Cortex of kidney (tissue), 1 donor: ENCODE measurements at places on chromosomes 2 and 18.

DNA sequence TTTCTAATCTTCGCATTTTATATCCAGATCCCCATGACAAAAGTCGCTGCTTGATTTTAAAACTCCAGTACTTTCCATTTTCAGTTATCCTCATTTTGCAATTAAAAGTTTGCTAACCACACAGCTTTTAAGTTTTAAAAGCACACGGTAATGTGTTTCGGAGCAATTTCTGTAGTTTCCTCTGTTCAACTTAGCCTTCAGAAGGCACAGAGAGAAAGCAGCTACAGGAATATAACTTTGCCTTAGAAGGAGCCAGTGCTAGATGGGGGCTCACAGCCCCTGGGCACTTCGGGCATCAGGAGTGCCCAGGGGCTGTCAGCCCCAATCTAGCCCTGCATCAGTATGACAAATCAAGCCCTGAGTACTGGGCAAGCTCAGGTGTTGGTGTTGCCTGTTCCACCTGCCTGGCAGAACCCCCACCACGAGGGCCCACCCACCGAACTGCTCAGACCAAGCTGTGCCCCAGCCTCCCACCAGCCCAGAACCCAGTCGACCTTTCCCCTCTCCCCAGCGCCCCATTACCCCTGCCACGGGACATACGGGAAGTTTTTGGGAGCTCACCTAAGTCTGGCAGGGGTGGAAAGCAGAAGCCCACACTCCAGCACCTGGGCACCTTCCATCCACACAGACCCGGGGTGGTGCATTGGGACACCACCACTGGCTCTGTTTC is 47.3 kb downstream of the TRABD2A start:
- DNase-seq, result no peak

DNA sequence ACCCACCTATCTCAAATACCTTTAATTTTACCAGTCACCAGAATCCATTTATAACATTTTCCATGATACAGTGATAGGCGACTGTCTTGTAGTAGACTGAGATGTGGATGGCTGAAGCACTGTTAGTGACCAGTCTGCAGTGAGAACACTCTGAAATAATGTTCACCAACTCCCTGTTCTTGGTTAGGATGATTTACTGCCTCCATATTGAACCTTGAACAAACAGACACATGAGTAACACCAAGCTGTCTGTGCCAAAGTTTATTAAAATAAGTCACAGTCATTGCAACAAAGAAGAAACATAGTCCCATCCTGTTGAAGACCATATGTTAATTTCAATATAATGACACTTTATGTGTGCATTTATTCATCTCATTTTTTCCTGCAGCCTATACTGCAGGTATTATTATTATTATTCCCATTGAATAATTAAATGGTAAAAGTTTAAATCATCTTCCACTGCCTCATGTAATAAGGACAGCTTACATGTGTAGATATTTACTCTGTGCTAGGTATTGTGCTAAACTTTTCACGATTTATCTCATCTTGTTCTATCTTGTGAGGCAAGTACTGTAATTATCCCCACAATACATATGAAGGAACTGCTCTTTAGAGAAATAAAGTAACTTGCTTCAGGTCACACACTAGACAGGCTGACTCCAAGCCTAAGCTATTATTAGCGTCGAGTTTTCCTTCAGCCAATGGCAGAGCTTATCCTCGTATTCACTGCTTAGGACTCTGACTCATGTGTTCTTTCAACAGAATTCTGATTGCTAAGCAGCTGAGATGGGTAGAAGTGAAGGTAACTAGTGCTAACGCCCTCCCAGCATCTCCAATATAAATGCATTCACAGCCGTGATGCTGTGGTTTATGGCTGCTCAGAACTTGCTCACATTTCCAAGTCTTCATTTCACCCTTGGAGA is 62.5 kb downstream of the ONECUT2 start:
- no peak for DNase-seq

- no peak for DNase-seq
Measured at GRCh38 chr2:233163486-233164103, 87.9 kb upstream of the ATG16L1 start.

GRCh38 chr2:146624430-146625160 is 1220.2 kb upstream of the ACVR2A start:
- DNase-seq, result no peak

DNA sequence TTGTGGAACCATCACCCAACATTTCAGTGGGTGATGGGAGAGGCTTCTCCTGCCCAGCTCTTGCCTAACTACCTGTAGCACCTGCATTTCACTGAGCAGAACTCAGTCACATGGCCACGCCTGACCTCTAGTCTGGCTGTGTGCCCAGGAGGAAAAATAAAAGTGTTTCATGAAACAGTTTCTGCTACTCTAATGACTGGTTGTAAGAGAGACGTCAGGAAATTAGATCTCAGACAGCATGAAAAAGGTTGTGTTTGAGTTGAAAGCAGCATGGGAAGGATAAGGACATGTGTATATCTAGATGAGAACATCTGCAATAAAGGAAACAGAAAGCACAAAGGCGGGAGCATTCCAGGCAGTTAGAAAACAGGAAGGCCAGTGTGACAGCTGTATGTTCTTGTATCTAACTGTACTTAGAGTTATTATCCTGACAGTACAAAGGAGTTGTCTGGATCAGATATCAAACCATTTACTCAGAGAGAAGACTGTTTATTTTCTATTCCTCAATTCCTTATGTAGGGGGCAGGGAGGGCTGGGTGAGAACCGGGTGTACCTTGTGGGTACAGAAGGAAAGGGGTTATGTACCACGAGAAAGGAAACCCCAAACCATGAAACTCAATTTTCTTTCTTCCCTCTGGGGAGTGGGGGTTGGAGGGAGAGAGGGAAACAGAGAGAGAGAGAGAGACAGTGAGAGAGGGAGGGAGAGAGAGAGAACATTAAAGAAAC is 307.4 kb upstream of the VWC2L start:
- DNase-seq, result no peak

DNA sequence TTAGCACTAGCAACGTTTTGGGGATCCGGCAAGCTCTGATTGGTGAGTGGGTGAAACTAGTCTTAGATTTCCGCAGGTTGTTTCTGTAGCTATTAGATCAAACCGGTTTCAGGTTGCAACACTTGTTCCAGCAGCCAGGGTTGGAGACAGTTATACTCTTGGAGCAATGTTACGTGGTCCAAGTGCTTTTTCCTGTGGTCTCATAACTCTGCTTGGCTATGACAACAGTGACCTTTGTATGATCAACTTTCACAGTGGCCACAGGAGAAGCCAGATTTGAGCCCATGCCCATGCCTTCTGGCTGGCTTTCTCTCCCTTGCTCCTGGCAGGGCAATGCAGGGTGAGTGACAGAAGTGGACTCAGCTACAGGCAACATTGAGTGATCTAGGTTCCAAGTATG is 84.5 kb upstream of the TAF1B start:
- DNase-seq, result no peak

- no peak for DNase-seq
Measured at GRCh38 chr18:805008-805754, 6.9 kb downstream of the YES1 start.

DNA sequence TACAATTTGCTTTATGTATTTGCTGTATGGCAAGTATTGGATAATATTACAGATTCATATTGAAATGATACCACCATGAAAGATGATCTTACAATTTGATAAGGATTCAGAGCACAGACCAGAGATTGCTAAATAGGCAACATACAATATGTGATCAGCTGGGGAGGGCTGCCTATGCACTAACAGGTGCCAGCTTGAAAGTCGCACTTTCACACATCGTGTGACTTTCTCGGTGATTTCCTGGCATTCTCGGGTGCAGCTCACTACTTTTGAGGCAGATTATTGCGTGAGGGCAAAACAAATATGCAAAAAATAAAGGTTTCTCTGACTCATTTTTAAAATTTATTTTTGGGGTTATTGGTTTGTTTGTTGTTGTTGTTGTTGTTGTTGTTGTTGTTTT is 36.0 kb downstream of the RBMS1 start:
- DNase-seq, result no peak

DNA sequence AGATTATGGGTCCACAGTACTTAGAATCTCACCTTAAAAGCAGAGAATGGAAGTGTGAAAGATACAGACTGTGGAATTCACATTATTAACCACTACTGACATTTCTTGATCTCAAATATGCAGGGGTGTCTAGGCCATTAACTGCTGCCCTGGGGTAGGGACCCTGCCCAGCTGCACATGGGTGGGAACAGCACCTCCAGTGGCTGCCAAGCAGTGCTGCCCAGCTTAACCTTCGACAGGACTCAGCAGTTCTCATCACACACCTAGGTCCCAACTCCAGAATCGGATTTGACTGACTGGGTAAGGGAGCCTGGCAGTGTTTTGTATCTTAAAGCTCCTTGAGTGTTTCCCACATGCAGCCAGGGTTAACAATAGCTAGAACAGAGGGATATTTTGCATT is 14.9 kb downstream of the ERFE start:
- no peak for DNase-seq

DNA sequence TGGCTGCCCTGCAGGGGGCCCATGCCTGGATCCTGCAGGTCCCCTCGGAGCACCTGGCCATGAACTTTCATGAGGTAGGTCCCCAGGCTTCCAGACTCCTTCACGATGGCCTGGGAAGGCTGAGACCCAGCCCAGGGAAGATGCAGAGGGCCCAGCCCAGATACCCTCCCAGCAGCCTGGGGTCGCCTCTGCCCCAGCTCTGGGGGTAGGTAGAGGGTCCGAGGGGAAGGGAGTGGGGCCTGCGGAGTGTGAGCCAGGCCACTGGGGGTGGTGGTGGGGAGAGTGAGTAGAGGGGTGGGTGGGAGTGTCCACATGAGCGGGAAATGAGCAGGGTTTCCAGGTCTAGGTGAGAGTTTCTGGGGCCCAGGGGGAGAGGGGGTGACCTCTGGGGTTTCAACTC is 1.2 kb upstream of the CHRND start:
- no peak for DNase-seq

GRCh38 chr2:223232285-223232684 is 180.3 kb downstream of the KCNE4 start:
- no peak for DNase-seq

DNA sequence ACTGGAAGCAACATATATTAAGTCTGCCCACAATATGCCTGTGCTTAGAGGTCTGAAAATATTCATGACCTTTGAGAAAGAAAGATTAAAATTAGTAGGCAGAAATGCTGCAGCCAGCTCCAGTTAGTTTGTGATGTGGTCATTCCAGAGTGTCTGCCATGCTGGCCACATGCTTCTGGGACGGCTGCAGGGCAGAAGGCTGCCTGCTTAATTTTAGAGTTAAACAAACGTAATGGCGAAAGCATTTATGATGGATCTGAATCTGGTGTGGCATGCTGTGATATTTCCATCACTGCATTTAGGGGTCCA is 95.4 kb downstream of the FHOD3 start:
- DNase-seq, result no peak

DNA sequence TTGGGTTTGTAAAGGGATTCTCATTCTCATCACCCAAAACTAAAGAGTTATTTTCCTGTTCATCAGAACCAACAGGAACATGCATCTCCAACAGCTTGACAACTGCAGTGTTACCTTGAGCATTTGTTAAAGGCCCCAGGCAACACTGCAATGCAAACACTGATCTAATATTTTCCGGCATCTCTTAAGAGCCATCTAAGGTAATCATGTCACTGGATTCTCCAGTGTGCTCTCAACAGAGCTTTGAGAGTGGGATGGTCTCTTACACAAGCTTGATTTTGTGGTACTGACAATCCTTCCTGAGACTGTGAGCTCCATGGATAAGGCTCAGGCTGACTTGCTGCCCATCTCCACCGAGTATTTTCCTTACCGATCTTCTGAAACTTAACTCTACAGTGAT is 90.5 kb upstream of the ITGB6 start:
- no peak for DNase-seq

DNA sequence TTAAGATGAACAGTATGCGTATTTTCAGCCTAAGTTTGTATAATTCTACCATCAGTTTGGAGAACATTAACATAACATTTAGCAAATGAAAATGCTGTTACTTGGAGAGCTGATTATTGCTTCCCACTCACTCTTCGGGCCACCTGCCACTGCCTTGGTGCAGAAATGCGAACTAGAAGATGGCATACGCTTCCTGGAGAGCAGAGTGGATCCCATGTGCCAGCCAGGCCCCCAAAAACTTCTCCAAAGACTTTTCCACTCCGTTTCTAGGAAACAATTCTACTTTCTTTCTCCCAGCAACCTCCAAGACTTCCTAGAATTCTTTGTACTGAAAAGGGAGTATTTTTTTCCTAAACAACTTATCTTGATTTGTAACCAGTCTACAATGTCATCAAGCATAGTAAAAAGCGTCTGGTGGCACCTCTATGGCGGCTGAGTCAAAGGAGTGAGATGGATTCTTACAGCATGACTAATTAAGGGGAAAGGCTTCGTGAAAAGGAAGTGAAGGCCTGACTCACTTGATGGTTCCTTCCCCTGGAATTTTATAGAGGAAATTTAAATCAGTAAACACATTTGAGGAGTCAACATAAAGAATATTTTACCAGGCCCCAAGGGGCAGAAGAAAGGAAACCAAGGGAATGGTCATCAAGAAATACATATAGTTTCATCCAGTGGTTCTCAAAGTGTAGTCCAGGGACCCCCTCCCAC is 36.6 kb downstream of the FEZ2 start:
- no peak for DNase-seq

DNA sequence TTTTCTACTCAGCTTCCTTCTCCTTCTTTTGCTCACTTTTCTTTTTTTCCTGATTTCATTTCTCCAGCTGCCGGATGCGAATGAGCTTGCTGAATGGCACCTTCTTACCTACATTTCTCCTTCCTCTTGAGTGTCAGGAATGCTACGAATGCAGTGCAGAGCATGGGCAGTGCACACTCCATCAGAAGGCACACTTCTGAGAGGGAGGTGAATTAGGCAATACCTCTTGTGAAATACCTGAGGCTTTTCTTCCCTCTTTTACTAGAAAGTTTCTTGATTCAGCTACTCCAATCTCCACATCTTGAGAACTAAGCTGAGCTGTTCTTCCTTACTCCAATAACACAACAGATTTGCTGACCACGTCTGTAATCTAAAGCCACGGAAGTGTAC is 51.1 kb downstream of the PLEKHM3 start:
- no peak for DNase-seq

DNA sequence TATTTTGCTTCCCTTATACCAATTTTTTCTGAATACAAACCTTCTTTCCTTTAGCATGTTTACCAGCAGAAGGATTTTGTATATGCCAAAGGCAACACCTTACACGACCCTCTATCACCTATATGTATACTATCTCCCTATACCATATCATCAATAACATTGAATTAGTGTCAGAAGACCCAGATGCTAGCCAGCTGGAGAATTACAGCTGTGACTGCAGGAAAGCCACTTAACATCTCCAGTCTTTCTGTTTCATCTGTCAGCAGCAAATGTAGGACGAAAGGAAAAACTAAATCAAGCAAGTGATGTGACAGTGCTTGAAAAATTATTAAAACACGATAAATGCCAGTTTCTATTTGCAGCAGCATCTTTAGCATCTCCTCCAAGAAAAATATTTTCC is 193.7 kb downstream of the STK39 start:
- no peak for DNase-seq

GRCh38 chr2:2735041-2735440 is 404.0 kb upstream of the MYT1L start:
- DNase-seq, result no peak
